Endodermal cell (in vitro differentiated cells): ENCODE measurements at places on chromosomes 5 and 9. TPM values are rescaled to one million over a fixed set of nuclear protein-coding genes. Genes with fewer than 3 reads are reported as not detected.

GRCh38 chr5:124952079-124952478 is 205.6 kb upstream of the ZNF608 start:
- no peak for DNase-seq

GRCh38 chr5:93100428-93100827 is 480.6 kb downstream of the NR2F1-AS1 start:
- no peak for DNase-seq

DNA sequence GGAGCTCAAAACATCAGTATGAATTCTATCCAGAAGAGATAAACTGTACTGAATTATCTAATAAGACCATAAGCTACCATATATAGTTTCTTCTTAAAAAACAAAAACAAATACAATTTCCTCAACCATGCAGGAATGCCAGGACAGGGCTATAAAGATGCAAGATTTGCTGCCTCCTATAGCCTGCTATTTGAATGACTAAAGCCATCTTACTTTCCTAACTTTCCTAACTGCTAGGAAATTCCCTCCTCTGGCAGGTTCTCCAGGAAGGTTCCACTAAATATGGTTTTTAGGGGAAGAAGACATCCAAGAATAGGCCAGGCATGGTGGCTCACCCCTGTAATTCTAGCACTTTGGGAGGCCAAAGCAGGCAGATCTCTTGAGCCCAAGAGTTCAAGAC is 15.1 kb downstream of the KIF27 start:
- no peak for DNase-seq

DNA sequence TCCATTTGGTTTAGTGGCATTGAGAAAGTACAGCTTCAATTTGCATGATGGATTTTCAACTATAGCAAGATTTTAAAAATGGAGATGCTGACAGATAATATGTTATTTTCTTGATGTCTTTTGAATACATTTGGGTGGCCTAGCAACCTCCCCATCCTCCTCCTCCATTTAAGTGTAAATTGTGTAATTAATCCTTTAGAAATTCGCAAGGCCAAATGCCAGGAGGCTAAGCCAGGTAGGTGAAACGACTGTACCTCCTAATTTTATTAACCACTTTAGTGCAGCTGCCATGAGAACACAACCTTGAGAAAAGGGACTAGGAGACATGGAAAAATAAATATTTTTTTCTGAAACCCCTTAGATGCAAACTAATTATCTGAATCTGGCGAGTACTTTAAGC is 248.8 kb downstream of the MRPS30 start:
- DNase-seq = no peak

DNA sequence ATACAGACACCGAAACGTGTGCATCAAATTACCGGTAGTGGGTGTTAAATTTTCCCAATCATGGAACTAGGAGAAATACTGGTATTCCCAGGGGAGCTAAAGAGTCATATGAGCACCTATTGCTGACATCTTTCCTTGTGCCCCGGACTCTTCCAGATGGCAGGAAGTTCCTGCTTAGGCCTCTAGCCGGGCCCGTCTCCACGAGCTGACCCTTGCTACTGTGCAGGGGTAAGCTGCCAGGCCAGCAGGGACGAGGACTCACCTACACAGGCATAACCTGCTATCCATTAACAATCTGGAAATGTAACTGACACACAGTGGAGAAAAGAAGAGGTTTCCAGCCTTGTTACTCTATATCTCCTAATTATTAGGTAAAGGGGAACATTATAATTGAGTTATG is 16.2 kb upstream of the SSBP2 start:
- no peak for DNase-seq

- DNase-seq = peak; percentile 66
Measured at GRCh38 chr9:92686954-92687353, 17.0 kb upstream of the IPPK start.

DNA sequence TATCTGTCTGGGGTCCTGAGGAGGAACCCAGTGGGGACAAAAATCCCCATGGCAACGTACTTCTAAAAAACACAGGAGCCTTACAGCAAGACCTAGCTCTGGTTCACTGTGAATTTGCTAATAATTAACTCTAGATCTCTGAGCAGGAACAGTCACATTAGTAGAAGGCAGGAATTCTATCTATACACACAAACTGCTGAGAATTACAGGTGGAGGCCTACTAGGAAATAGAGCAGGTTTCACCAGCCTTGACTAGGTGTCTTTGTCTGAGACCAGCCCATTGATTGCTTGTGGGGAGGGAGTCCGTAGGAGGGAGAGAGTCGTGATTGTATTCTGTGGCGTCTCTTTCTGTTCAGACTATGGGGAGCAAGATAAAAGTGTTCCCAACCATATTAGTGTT is 44.8 kb downstream of the PRLR start:
- DNase-seq = no peak

- peak; percentile 75 for DNase-seq
Measured at GRCh38 chr9:97527626-97528528, 26.4 kb downstream of the TMOD1 start.

- no peak for DNase-seq
Measured at GRCh38 chr5:143472576-143472975, 69.1 kb upstream of the NR3C1 start.

GRCh38 chr9:1055166-1055565 is 5.0 kb downstream of the DMRT2 start:
- no peak for DNase-seq

DNA sequence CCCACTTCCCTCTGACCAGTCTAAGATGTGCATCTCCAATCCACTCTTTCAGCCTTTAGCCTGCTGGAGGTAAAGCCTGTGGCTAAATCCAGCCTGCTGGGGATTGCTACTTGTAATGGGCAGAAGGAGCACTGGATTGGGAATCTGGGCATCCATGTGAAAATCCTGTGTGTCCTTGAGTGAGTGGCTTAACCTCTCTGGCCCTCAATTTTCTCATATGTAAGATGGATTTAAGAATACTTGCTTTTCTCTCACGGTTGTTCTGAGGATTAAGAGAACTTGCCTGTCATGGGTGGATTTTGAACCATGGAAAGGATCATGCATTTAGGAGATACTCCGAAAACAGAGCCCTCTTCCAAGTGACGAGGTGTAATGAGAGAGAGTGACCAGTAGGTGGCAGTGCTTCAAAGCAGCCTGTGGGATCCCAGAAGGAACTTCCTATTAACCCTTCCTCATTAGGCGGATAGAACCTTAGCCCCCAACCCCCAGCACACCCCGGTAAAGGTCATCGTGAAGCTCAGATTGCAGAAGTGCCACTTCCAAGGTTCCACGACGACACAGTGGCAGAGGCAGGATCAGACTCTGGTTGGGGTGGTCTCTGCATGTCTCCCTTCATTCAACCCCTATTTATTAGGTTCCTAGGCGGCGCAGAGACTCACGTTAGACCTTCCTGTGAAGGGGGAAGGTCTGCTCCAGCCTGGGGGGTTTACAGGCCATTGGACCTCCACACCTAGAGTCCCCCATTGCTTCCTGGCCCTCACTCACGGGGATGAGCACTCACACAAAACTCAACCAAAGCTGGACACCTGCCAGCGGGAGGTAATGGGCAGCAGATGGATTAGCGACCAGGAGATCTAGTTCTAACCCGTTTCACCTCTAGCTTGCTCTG is 68.7 kb upstream of the ZNF618 start:
- DNase-seq = peak; percentile 86

- no peak for DNase-seq
Measured at GRCh38 chr5:172101547-172102217, 86.3 kb downstream of the STK10 start.

DNA sequence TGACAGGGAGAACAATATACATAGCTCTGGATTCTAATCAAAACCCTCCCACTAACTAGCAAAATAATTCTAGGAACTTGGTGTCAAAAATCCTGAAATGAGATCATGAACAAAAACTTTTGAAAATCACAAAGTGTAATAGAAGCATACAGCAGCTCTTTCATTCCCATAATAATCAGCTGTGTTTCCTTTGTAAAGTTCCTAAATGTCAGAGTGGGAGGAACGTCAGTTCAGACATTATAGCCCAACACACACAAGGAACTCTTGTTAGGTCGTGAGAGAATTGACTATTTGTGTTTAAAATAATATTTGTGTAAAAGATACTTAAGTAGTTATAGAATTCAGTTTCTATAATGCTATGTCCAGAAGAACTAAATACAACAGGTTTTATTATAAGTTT is 312.8 kb downstream of the SEMA5A start:
- no peak for DNase-seq

DNA sequence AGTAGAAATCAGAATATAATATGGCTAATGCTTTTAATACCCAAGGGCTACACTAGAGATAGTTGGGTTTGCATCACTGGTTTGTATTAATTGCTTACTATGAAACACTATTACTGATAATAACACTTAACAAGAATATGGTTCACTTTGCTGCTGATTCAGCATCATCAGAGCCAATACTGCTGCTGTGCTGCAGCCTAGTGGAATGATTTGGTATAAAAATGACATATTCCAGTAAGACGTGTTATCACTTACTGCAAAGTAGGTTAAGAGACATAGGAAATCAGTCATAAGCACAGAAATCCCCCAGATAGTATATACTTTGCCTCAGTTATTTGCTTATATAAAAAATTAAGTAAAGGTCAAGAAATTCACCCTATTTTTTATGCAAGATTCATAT is 2.8 kb downstream of the CDH10 start:
- DNase-seq = peak; percentile 54

DNA sequence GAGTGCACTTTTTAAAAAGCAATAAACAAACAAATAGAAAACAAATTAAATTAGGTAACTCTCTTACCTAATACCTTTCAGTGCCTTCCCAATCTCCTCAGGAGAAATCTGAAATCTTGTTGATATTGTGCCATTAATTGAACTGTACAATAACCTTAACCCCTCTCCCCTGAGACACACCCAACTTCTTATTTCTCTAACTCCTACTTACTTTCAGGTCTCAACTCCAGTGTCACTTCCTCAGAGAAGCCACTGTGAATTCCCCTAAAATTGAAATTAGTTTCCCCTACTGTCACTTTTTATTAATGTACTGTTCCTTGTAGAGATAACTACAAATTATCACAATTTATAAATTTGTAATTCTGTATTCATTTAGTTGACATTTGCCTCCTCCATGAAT is 295.3 kb upstream of the TNC start:
- no peak for DNase-seq

DNA sequence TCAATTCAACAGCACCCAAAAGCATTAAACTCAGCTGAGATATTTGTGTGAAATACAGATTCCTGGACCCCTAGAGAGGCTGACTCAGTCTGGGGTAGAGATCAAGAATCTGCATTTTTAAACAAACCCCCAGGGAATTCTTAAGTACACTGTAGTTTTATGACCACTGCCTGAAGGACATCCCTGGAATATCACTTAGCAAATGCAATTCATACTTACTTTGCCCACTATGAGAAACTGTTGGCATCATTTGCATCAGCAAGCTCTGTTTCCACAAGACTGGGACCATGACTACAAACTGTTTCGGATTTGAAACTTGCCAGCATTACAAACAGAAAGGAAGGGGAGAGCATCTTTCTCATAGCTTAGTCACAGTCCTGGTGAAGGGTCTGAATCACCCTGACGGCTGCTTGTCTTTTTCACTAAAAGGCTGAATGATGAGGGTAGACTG is 63.7 kb downstream of the MLLT3 start:
- no peak for DNase-seq

DNA sequence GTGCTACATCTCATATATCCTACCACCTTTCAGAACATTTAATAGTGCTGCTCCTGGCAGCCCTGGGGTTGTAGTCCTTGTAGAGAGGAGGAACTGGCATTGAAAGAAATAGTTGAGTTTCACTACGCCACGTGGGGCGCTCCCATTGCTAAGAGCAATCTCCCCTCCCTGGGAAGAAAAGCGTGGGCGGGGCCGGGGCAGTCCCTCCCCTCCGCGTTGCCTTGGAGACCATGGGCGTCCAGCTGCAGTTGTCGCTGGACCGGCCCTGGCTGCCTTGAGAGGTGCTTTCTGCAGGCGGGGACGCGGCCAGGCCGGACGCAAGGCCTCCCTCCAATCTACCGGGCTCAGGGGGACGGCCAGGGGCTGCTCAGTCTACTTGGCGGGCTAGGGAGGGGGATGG is 368 bp upstream of the CCDC180 start:
- DNase-seq = peak; percentile 98

- peak; percentile 42 for DNase-seq
Measured at GRCh38 chr5:164934039-164934438, 1428.6 kb downstream of the MAT2B start.

GRCh38 chr5:31855134-31856040 is 216.5 kb downstream of the PDZD2 start:
- DNase-seq = peak; percentile 88

DNA sequence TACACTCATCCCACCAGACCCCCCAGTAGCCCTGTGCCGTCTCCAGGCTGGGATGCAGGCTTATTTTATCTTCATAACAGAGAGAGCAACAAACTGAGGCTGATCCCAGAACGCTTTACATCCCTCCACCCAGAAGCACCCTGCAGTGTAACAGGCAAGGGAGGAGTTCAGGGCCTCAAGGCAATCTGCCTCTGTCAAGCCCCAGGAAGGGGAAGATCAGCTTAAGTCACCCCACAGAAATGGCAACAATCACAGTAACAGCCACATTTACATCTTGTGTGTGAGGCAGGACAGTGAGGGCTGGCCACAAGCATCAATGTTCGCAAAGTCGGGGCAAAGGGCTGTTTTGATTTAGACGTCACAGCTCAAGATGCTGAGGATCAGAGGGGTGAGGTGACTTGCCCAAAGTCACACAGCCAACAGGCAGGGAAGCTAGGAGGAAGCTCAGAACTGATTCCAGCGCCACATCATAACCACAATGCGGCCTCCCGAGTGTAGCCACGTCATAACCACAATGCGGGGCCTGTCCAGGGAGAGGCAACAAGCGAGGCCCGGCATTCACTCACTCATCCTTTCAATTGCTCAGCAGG is 14.4 kb downstream of the STK10 start:
- DNase-seq = no peak

DNA sequence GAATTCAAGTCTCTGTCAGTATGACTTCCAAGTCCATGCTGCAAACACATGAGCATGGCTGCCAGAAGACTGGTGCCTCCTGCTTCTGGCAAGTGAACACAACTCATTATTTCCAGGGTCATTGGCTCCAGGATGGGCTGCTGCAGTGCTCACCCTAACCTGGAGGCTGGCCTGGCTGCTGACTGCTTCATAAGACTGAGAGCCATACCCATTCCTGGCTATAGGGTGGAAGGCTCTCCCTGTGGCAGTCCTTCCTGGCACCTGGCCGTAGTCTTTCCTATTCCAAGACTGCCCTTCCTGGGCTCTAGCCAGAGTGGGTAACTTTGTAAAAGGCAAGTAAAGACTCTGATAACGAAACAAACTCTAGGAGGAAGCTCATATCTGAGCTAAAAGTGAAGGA is 51.2 kb downstream of the CXXC5 start:
- peak; percentile 61 for DNase-seq

GRCh38 chr5:33774341-33774740 is 117.4 kb downstream of the ADAMTS12 start:
- DNase-seq = no peak

GRCh38 chr5:138444774-138445546 is 6.1 kb downstream of the REEP2 start:
- DNase-seq = no peak

The CYSRT1 gene
- total RNA-seq = 1.4 and 1.8 TPM in 2 replicates

The RNF224 gene
- 0.24 TPM in 1 of 2 replicates, not detected in the other for total RNA-seq

The LRRC19 gene
- total RNA-seq = not detected in 2 replicates

The SH3RF2 gene
- 2.2 and 2.6 TPM in 2 replicates for total RNA-seq

The RANBP17 gene
- 20.6 to 31.0 TPM (median 26.6 TPM) in 3 replicates for total RNA-seq

The PCA3 gene
- not detected in 3 replicates for total RNA-seq

The TMOD1 gene
- total RNA-seq = 3.6 to 6.1 TPM (median 4.1 TPM) in 3 replicates

The PDLIM4 gene
- total RNA-seq = 11.2 to 16.0 TPM (median 14.4 TPM) in 3 replicates

The PCDHB4 gene
- total RNA-seq = 2.3 and 3.3 TPM in 2 replicates

The POLE3 gene
- total RNA-seq = 27.7 to 45.6 TPM (median 44.9 TPM) in 3 replicates

The OTULINL gene
- 3.2 to 8.9 TPM (median 5.3 TPM) in 3 replicates for total RNA-seq

The TAF1L gene
- total RNA-seq = not detected in 3 replicates

The FBP2 gene
- total RNA-seq = not detected in 2 replicates

The LCP2 gene
- 0.11 and 0.50 TPM in 2 replicates for total RNA-seq
